ENCODE measurements at places on chromosomes 3 and 15.

DNA sequence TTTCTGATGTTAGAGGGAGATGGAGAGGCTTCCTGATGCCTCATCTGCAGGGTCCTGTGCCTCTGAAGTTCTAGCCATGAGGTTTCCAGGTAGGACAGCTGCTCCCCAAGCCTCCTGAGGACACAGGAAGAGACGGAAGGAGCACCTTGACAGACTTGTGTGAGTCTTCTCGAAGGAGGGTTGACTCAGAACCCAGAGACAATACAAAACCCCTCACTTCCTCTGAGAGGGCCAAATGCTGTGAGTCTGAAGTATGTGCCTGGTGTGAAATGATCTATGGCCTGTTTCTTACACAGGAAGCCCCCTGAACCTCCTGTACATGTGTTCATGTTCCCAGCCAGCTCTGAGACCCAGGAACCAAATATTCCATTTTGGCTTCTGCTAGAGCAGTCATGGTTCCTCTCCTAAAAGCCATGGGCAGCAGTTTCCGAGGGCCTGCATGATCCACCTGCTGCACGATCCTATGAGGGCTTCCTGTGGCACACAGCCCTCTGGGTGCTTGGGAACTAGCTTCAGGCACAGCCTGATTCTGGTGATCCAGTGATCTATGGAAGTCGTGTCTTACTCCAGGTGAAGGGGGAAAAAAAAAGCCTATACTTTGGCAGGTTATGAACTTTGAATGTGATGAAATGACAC is 62.2 kb downstream of the AAGAB start:
- no peak overlapping the region for H3K4me3 ChIP-seq
- no peaks in the 10 kb centered on the region for H3K27me3 ChIP-seq
- H3K36me3 ChIP-seq, result peaks cover 23% of the 10 kb centered on the region
- no peak for DNase-seq

DNA sequence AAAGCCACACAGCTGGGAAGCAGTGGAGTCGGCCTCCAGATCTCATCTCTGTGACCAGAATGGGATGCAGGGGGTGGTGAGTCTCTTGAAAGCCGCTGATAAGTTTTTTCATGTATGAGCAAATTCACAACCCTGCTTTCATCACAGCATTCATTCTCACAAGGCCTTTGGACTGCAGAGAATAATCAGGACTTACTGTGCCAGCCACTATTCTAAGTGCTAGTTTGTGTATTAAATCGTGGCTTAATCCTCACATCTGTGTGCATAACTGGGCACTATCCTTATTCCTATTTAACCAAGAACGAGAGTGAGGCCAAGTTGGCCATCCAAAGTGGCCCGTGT is 64.2 kb upstream of the POLG start:
- no peak overlapping the region for H3K4me3 ChIP-seq
- no peak for DNase-seq
- no peak overlapping the region for H3K27ac ChIP-seq
- no peaks in the 10 kb centered on the region for H3K36me3 ChIP-seq
- peaks cover 8% of the 10 kb centered on the region for H3K4me1 ChIP-seq

DNA sequence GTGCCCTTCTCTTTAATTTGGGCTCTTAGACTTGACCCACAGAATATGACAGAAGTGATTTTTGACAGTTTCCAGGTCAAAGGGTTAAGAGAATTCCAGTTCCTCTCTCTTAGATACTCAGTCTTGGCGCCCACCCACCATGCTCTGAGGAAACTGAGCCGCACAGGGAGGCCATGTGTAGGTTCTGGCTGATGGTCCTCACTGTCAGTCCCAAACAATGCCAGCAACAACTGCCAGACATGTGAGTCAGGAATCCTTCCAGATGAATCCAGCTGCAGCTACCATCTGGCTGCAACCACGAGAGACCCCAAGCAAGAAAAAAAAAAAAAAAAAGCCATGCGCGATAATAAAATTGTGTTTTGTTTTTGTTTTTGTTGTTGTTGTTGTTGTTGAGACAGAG is 326.6 kb downstream of the MAGI1 start:
- H3K4me3 ChIP-seq, result no peak overlapping the region
- H3K27me3 ChIP-seq, result peaks cover 1% of the 10 kb centered on the region
- no peak for DNase-seq
- peak overlapping the region; percentile 45 for H3K27ac ChIP-seq

- H3K4me3 ChIP-seq, result no peak overlapping the region
- H3K27ac ChIP-seq, result no peak overlapping the region
- H3K4me1 ChIP-seq, result no peaks in the 10 kb centered on the region
- DNase-seq, result no peak
- H3K27me3 ChIP-seq, result no peaks in the 10 kb centered on the region
These were observed 138.1 kb upstream of the RAP2B start for GRCh38 chr3:153023896-153024295.

DNA sequence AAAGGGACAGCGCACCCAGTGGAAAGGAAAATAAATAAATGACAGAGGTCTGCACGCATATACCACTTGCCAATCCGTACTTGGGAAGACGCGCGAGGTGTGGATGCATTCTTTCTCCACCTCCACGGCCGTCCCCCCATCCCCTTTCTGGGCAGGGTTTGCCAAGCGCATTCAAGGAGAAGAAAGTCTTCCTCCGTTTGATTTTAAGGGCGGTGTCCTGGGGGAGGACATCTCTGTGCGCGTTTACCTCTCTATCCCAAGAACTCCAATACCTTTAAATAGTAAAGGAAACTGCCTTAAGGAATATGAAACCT is 576 bp upstream of the MB21D2 start:
- H3K27ac ChIP-seq, result peak overlapping the region; percentile 64
- H3K36me3 ChIP-seq, result peaks cover 4% of the 10 kb centered on the region
- peaks cover 5% of the 10 kb centered on the region for H3K27me3 ChIP-seq
- no peak for DNase-seq

DNA sequence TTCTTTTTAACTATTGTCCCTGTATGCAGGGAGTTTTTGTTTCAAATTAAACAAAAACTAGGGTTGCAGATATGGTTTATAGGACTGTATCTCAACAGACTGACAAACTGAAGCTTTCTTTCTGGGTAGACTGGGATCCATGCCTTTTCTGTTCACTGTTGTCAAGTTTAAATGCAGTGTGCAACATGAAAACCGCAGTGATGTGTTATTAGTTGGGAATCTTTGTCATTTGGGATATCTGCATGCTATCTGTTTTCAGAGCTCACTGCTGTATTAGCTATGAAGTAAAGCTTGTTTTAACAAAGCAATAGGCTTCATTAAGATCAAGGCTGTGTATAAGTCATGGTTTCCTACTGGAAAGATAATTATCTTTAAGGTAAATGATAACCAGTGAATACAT is 21.4 kb upstream of the MCF2L2 start:
- H3K27me3 ChIP-seq, result no peaks in the 10 kb centered on the region
- H3K36me3 ChIP-seq, result peaks cover 13% of the 10 kb centered on the region
- DNase-seq, result no peak
- no peak overlapping the region for H3K4me3 ChIP-seq
- peaks cover 14% of the 10 kb centered on the region for H3K4me1 ChIP-seq
- no peak overlapping the region for H3K27ac ChIP-seq

DNA sequence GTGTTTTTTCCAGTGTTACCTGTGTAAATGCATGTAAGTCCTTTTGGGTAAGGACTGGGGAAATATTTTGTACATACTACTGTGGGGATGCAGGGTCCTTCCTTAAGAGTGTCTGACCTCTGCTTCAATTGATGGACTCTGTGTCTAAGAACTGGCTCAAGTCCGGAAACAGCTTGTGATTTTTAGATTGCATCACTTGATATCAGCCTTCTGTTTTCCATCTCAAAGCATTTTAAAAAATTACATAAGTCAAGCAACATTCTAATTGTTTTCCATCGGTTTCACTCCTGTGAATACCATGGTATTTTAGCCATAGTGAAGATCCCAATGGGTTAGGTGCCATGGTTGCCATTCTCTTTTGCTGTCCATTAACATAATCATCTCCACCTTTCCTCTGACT is 597.6 kb downstream of the SQOR start:
- no peaks in the 10 kb centered on the region for H3K27me3 ChIP-seq
- DNase-seq, result no peak
- H3K4me1 ChIP-seq, result no peaks in the 10 kb centered on the region
- no peaks in the 10 kb centered on the region for H3K36me3 ChIP-seq

GRCh38 chr3:37892927-37893600 is 31.4 kb downstream of the CTDSPL start:
- H3K4me1 ChIP-seq, result peaks cover 66% of the 10 kb centered on the region
- peak; percentile 59 for DNase-seq
- peaks cover 3% of the 10 kb centered on the region for H3K27me3 ChIP-seq
- peak overlapping the region; percentile 57 for H3K4me3 ChIP-seq
- H3K36me3 ChIP-seq, result no peaks in the 10 kb centered on the region

GRCh38 chr3:106120356-106120755 is 251.5 kb upstream of the CBLB start:
- H3K36me3 ChIP-seq, result no peaks in the 10 kb centered on the region
- no peak overlapping the region for H3K4me3 ChIP-seq
- peaks cover 7% of the 10 kb centered on the region for H3K4me1 ChIP-seq
- DNase-seq, result no peak
- H3K27ac ChIP-seq, result no peak overlapping the region

DNA sequence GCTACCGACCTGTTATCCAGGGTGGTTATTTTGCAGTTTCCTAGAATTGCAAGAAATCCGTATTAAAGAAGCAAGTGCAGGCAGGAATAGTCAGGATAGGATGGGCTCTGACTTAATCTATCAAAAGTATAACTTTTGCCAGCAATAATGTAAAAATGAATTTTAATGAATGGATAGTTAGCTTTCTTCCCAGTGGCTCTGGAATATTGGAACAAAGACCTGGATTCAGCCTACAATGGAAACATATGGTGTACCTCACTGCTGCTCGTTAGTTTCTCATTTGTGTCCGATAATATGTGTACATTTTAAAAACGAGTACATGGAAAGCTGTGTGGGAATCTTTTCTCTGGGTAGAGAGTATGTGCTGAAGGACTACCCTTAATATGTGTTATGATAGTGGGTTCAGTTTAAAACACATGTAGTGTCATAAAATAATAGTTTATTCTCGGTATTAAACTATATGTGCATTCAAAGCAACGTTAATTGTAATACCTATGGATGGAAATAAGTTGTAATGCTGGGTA is 805 bp downstream of the SERPINI1 start:
- peaks cover 19% of the 10 kb centered on the region for H3K4me1 ChIP-seq
- peak overlapping the region; percentile 30 for H3K27ac ChIP-seq
- H3K27me3 ChIP-seq, result no peaks in the 10 kb centered on the region
- no peak overlapping the region for H3K4me3 ChIP-seq
- no peak for DNase-seq

DNA sequence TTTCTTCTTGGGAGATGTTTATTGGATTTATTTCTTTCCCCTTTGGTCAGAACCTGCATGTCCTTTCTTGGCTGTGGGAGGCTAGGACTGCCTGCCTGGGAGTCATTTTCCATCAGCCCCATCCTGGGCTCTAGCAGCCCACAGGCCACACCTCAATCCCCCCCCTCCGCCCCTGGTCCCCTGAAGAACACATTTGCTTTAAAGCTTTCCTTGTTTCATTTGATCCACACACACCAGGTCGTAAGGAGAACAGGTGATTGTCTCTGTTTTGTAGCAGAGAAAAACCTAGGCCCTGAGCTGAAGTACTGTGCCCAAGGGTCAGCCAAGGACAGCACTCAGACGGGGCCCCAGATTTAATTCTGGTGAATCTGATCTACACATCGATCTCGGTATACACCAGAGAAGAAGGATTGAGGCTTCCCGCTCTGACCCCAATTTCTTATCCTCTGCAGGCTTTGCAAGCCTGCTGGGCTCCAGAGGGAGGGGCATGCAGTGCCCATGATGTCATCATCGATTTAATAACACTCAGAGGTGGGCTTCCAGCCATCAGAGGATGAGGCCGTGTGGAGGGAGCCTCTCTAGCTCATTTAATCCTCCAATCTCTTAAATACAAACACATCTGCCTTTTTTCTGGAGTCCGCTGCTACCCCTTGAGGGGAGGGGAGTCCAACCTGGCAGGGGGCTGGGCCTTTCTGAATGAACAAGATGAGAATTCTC is 1.7 kb upstream of the CLN6 start:
- no peak overlapping the region for H3K27ac ChIP-seq
- DNase-seq, result no peak
- H3K4me3 ChIP-seq, result peak overlapping the region; percentile 82
- H3K27me3 ChIP-seq, result peaks cover 18% of the 10 kb centered on the region
- no peaks in the 10 kb centered on the region for H3K36me3 ChIP-seq

DNA sequence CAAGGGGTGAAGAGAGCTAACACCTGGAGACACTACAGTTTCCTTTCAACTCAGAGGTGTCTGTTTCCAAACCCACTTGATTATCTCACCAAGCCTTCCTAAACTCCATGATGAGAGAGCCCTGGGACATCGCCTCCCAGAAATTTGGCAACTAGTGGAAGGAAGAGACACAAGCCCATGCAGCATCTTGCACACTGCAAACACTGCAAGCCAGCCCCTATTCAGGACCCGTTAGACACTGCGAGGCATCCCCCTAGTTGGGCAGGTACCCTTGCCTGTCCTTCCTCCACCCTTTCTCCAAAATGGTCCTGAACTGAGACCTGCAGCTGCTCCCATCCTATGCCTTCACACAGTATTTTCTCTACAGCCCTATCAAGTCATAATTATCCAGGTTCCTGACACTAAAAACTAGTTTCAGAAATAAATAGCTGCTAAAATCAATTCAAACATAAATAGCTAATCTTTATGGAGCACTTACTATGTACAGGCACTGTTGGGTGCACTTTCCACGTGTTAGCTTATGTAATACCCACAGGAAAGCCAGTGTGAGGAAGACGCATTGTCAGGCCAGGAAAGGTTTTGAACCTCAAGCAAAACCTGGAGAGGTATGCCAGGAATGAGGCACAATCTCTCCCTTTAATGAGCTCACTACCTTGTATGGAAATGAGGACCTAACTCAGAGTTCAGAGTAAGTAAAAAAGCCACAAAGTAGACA is 2.8 kb downstream of the MAGI1 start:
- H3K27me3 ChIP-seq, result peaks cover 3% of the 10 kb centered on the region
- no peak overlapping the region for H3K27ac ChIP-seq
- DNase-seq, result no peak
- peak overlapping the region; percentile 97 for H3K4me3 ChIP-seq
- H3K4me1 ChIP-seq, result peaks cover 22% of the 10 kb centered on the region

DNA sequence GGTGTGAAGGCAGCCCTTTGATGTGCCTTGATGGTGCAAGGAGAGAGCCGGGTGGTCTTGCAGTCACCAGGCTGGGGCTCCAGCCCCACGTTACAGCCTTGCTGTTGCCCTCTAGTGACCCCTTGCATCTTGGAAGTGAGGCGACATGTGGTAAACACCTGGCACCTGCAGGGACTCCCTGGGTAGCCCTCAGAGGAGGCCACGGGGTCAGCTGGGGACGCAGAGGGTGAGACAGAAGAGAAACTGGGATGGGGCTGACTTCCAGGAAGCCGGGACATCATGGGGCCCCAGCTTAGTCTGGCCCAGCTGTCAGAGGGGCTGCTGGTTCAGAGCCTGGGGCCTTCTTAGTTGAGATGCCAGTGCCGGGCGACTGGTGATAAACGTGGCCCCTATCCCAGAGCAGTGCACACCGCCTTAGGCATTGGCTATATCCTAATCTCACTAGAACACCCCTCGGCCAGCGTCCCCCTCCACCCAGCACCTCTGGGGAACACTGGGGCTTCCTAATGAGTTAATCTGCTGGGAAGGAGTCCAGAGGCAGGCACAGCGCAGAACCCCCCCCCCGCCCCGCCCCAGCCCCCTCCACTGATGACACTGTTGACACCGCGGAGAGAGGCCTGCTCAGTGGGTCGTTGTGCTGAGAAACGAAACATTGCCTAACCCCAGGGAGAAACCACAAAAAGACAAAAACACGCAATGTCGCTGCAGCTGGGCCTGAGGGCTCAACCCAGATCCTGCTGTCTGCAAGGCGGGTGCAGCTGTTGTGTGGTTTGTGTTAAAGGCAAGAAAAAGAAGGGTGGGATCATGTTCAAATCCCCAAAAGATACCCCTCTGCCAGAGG is 60.5 kb upstream of the KLF13 start:
- H3K4me1 ChIP-seq, result no peaks in the 10 kb centered on the region
- DNase-seq, result no peak
- H3K27me3 ChIP-seq, result peaks cover 18% of the 10 kb centered on the region
- H3K36me3 ChIP-seq, result peaks cover 3% of the 10 kb centered on the region
- no peak overlapping the region for H3K4me3 ChIP-seq

Measured in endothelial cell (in vitro differentiated cells).